ENCODE measurements at places on chromosomes 11 and 22.

- DNase-seq: peak; percentile 85
Measured at GRCh38 chr11:31106968-31107576, 262.5 kb downstream of the DCDC1 start.

- DNase-seq: no peak
Measured at GRCh38 chr22:46050451-46050845, 73.5 kb upstream of the WNT7B start.

DNA sequence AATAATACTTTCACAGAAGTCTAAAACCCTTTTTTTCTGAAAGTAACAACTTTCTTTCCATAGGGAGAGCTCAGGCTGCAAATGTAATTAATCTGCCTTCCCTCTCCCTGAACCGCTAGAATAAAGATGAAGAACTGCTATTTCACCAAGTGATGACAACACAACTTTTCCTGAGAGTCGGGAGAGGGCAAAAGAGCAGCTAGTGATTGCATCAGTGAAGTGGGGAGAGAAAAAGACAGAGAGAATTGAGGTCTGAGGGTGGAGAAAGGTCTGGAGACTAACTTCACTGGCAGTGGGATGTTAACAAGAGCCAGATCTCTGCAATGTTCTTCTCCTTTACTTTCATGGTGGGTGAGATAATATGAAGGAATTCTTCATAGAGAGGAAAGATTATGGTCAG is 10.9 kb upstream of the MPEG1 start:
- no peak for DNase-seq

- DNase-seq: no peak
Measured at GRCh38 chr11:110759972-110760381, 47.7 kb upstream of the ARHGAP20 start.

DNA sequence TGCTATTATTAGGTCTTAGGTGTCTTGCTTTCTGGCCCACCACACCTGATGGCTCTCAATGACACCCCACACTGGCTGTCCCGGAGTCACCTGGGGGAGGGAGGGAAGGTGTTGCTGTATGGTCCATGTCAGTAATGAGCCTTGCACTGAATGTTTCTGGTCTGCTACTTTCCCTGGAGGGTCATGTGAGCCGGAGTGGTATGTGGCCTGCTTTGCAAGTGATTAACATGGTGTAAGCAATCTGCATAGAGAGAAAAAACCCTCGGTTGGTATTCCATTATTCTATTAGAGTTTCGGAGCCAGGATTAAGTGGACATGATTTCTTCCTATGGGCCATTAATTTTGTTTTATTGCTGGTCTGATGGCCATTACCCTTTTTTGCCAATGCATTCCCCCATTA is 63.9 kb downstream of the PKNOX2 start:
- DNase-seq: no peak

- DNase-seq: no peak
Measured at GRCh38 chr11:102420547-102420946, 32.0 kb downstream of the TMEM123 start.

Data from neural crest cell (in vitro differentiated cells).